ENCODE measurements at places on chromosomes 11 and 22. TPM values are rescaled to one million over a fixed set of nuclear protein-coding genes. Genes with fewer than 3 reads are reported as not detected.

Gene PTPRJ
- polyA plus RNA-seq: 14.6 TPM

Gene OR8A1
- not detected for polyA plus RNA-seq

Gene DRICH1
- not detected for polyA plus RNA-seq

Gene MAJIN
- not detected for polyA plus RNA-seq

Gene BID
- 391 TPM for polyA plus RNA-seq

Gene CHRM1
- not detected for polyA plus RNA-seq

Gene CYB5R2
- 0.52 TPM for polyA plus RNA-seq

Gene TRIM44
- polyA plus RNA-seq: 47.1 TPM

Gene APOA5
- not detected for polyA plus RNA-seq

Gene FGF3
- not detected for polyA plus RNA-seq

Gene GTSE1
- not detected for polyA plus RNA-seq

Gene MS4A12
- not detected for polyA plus RNA-seq

Gene MYO7A
- 3.6 TPM for polyA plus RNA-seq

Gene CNTF
- polyA plus RNA-seq: 0.42 TPM

Gene KCNJ4
- not detected for polyA plus RNA-seq

Gene SCT
- polyA plus RNA-seq: not detected
